ENCODE measurements at places on chromosomes 7 and 10. TPM values are rescaled to one million over a fixed set of nuclear protein-coding genes. Genes with fewer than 3 reads are reported as not detected.

The TSPAN33 gene
- total RNA-seq, result 49.1 TPM

The C10orf120 gene
- total RNA-seq, result not detected

The ASAH2 gene
- total RNA-seq, result 1.7 TPM

The CFAP58 gene
- total RNA-seq, result 0.08 TPM

The CPN1 gene
- not detected for total RNA-seq

The IFIT1B gene
- total RNA-seq, result not detected

The ACTL6B gene
- total RNA-seq, result not detected

The OR2A42 gene
- total RNA-seq, result not detected

The PRKG1 gene
- total RNA-seq, result 3.0 TPM

The PIP gene
- total RNA-seq, result not detected

Measured in SJCRH30 (cell line).